ENCODE measurements at places on chromosomes 6 and 20. TPM values are rescaled to one million over a fixed set of nuclear protein-coding genes. Genes with fewer than 3 reads are reported as not detected.

DNA sequence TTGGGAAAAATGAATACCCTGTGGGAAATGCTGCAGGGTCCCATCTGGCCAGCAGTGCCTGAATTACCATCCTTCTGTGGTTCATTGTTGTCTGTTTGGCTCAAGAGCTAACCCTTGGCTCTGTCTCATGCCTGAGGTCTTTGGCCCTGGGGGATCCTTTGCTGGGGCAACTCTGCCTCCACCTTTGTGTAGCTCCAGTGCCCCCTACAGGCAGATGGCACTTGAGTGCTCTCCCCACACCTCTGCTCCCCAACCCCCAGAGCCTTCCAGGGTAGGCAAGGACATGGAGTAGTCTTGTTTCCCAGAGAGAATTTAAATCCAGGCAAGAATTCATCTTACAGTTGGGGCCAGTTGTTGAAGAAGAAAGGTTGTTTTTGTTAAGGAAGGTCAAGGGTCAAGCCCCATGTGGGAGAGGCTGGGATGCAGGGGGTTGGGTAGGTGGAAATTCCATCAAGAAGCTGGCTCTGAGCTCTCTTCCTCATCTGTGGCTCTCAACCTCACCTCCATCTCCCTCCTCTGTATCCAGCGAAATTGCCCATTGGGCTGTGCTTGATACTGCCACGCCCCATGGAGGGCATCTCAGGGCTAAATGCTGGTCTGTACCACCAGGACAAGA, 44.2 kb downstream of the ZNF831 start:
- no peaks in the 10 kb centered on the region for H3K36me3 ChIP-seq
- no peak overlapping the region for H3K27ac ChIP-seq
- no peaks in the 10 kb centered on the region for H3K4me1 ChIP-seq
- peak; percentile 69 for DNase-seq
- H3K27me3 ChIP-seq: 0 out of 2 replicates have a peak, but pooled peaks cover 1% of the 10 kb centered on the region

The C6orf58 gene
- not detected for total RNA-seq

DNA sequence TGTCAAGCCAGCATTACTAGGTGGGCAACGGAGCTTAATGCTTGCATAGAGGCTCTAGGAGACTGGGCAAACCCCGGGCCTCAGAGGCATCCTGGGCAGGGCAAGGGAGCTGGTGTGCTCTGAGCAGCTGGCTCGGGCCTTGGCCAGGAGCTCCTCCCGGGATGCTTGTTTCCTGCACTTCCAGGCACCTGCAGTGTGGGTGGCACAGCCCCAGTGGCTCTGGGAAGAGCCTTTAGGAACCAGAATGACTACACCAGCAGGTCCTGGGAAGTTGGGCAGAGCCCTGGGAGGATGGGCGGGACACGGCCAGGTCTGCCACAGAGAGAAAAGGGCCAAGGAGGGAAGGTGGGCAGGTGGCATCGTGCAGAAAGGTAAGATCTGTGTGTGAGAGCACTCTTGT, 80.4 kb upstream of the CD93 start:
- no peak for DNase-seq
- peaks cover 23% of the 10 kb centered on the region for H3K4me1 ChIP-seq
- H3K27me3 ChIP-seq: no peaks in the 10 kb centered on the region

The HLA-DPA1 gene
- total RNA-seq: not detected

GRCh38 chr6:155177363-155177961, 86.4 kb upstream of the CLDN20 start:
- no peaks in the 10 kb centered on the region for H3K4me1 ChIP-seq
- peak; percentile 69 for DNase-seq
- H3K27ac ChIP-seq: no peak overlapping the region

The TRIM10 gene
- total RNA-seq: 1.4 TPM

DNA sequence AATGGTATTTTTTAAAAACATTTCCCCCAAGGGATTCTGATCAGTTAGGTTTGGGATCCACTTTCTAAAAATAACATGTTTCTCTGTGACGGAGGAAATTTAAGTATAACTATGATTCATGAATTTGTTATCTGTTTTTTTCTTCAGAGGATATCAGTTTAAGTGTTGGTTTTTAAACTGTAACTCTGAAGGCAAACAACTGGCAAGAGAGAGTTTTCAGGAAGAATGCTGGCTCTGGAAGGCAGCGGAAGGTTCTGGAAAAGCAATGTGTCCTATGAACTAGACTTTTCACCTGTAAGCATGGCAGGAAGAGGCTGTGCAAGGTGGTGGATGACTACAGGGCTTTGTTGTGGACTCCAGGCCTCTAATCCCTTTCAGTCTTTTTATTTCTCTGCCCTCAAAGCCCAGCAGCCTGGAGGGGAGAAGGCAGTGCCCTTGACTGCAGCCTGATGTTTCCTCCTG, 153.1 kb downstream of the GMPR start:
- no peak for DNase-seq
- no peaks in the 10 kb centered on the region for H3K27me3 ChIP-seq
- no peaks in the 10 kb centered on the region for H3K36me3 ChIP-seq
- no peak overlapping the region for H3K27ac ChIP-seq
- no peaks in the 10 kb centered on the region for H3K4me1 ChIP-seq

The NHLRC1 gene
- 1.6 TPM for total RNA-seq

GRCh38 chr6:129749749-129750120, 39.8 kb upstream of the ARHGAP18 start:
- H3K27me3 ChIP-seq: no peaks in the 10 kb centered on the region
- H3K4me3 ChIP-seq: no peak overlapping the region
- no peak for DNase-seq
- no peaks in the 10 kb centered on the region for H3K36me3 ChIP-seq

The TRIM15 gene
- total RNA-seq: 6.9 TPM

- H3K27ac ChIP-seq: no peak overlapping the region
- no peaks in the 10 kb centered on the region for H3K27me3 ChIP-seq
- peaks cover 1% of the 10 kb centered on the region for H3K36me3 ChIP-seq
- DNase-seq: no peak
- H3K4me3 ChIP-seq: no peak overlapping the region
These were observed 214.1 kb downstream of the COL12A1 start for GRCh38 chr6:74991573-74992332.

Measured in Caco-2 (cell line).